ENCODE measurements at places on chromosomes 16 and 17.

DNA sequence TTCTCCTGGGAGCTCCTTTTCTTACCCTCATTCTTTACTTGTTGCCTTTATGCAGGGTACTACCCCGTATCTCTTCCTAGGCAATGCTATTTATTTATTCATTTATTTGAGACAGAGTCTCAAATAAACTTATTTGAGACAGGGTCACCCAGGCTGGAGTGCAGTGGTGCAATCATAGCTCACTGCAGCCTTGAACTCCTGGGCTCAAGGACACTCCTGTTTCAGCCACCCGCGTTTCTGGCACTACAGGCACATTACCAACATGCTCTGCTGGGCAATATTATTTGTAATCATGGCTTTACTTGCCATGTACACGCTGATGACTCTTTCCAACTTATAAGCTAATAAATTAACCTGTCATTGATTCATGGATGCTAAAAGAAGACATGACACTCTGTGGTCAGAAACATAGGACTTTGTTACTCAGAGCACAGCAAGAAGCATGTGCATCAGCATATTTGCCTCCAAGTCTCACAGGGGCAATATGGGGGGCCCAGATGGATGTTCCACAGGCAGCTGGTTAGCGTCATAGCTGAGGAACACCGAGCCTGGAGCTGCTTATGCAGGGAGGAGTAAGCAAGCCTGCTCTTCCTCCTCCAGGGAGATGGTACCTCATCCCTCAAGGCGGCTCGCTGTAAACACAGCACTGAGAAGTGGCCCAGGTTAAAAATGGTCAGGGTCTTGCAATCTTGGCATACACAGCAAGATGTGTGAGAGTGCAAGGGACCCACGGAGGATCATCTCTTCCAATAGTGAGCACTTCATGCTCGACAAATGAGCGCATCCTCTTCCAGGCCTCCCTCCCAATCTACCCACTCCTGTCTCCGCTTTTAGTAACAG, 4.2 kb upstream of the LRRC75A start:
- DNase-seq, result no peak

- DNase-seq, result no peak
Measured at GRCh38 chr16:4882633-4883285, 35.5 kb downstream of the UBN1 start.

DNA sequence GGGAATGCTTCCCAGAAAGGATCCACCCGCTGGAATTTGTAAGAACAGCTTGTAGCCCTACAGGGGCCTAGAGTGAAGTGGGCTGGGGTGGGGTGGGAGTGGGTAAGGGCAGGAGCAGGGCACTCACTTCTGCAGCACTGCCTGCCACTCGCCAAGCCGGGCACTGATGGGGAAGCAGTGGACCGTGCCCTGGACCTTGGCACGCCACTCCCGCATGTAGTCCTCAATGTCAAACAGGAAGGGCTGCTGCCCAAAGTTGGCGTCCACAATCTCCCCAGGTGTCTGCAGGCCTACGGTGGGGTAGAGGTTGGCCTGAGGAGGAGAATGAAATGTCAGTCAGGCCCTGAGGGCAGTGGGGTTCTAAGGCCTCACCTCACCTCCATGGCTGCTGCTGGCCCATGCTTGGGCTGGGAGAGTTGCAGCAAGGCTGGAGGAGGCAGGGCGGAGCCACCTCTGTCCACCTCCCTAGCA, 15.7 kb upstream of the GFOD2 start:
- DNase-seq, result no peak

- DNase-seq, result no peak
Measured at GRCh38 chr16:31010585-31011325, at the start of gene STX1B. STX1B (minus strand) TSS chr16:31010638; CDS start chr16:31010396, 242 bp downstream.

- no peak for DNase-seq
Measured at GRCh38 chr17:31400481-31400950, 9.0 kb downstream of the RAB11FIP4 start.

DNA sequence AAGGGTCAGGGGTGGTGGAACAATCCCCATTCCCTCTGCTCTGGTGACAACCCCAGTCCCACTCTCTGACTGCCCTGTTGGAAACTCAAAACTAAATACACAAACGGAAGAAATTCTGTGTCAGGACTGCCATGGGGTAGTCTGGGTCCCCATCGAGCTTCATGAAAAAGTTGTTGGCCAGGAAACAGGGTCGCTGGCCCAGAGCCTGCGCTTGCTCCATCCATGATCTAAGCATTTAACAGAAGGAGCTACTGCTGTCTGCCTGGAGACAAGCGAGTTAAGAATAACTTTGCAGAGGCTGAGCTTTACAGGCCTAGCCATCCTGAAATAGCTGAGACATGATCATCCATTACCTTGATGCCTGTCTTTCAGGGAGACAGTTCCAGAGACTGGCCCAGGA, 32.4 kb upstream of the MYH10 start:
- no peak for DNase-seq
